ENCODE measurements at places on chromosomes 16 and 17.

DNA sequence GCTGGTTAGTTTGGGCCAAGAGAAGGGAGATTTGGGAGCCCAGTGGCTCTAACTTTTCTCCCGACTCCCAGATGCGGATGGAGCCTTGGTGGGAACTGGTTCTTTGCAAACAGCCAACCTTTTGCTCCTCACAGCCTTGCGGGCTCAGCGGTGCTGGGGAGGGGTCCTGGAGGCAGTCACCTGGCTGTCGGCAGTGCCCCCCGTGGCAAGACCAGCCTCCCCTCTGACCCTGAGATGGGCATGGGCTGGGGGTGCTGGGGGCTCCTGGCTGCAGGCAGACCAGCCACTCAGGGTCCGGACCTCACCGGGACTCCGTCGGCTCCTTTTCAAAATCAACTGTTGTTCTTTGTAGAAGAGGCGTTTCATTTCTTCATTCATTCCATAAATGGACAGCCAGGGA is 21.7 kb upstream of the GSE1 start:
- DNase-seq, result no peak

- no peak for DNase-seq
Measured at GRCh38 chr17:27390540-27390939, 65.7 kb upstream of the KSR1 start.

- no peak for DNase-seq
Measured at GRCh38 chr16:11614587-11615175, 28.0 kb upstream of the LITAF start.

- DNase-seq, result no peak
Measured at GRCh38 chr17:81198826-81199481, 23.8 kb downstream of the CEP131 start.

- no peak for DNase-seq
Measured at GRCh38 chr16:57536306-57537193, at the start of gene CCDC102A. TSS of gene CCDC102A (minus strand) at chr16:57536571. CDS start at chr16:57529177, 7,394 bp downstream.

DNA sequence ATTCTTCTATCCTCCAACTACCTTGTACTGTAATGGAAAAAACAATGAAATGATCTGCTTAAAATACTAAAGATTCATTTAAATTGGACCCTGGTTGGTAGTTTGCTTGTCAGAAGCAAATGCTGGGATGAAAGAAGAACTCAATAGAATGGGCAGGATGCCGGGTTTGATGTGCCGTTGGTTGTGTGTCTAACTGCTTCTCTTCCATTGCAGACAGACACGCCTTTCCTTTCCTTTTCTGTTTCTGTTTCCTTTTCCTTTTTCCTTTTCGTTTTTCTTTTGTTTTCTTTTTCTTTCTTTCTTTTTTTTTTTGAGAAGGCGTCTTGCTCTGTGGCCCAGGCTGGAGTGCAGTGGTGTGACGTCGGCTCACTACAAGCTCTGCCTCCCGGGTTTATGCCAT is 64.6 kb downstream of the PLCG2 start:
- no peak for DNase-seq

- peak; percentile 67 for DNase-seq
Measured at GRCh38 chr17:45247429-45248131, 14.3 kb downstream of the SPATA32 start.

DNA sequence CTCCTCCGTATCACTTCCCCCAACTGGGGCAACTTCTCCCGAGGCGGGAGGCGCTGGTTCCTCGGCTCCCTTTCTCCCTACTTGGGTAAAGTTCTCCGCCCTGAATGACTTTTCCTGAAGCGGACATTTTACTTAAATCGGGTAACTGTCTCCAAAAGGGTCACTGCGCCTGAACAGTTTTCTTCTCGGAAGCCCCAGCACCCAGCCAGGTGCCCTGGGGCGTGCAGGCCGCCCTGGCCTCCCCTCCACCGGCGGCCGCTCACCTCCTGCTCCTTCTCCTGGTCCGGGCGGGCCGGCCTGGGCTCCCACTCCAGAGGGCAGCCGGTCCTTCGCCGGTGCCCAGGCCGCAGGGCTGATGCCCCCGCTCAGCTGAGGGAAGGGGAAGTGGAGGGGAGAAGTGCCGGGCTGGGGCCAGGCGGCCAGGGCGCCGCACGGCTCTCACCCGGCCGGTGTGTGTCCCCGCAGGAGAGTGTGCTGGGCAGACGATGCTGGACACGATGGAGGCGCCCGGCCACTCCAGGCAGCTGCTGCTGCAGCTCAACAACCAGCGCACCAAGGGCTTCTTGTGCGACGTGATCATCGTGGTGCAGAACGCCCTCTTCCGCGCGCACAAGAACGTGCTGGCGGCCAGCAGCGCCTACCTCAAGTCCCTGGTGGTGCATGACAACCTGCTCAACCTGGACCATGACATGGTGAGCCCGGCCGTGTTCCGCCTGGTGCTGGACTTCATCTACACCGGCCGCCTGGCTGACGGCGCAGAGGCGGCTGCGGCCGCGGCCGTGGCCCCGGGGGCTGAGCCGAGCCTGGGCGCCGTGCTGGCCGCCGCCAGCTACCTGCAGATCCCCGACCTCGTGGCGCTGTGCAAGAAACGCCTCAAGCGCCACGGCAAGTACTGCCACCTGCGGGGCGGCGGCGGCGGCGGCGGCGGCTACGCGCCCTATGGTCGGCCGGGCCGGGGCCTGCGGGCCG is 1.6 kb downstream of the HIC1 start:
- no peak for DNase-seq

- DNase-seq, result no peak
Measured at GRCh38 chr17:3974980-3975379, 10.7 kb upstream of the ATP2A3 start.

GRCh38 chr16:53069772-53070171 is 15.0 kb downstream of the CHD9 start:
- DNase-seq, result no peak

GRCh38 chr16:531494-532125 is 4.1 kb downstream of the CAPN15 start:
- no peak for DNase-seq

DNA sequence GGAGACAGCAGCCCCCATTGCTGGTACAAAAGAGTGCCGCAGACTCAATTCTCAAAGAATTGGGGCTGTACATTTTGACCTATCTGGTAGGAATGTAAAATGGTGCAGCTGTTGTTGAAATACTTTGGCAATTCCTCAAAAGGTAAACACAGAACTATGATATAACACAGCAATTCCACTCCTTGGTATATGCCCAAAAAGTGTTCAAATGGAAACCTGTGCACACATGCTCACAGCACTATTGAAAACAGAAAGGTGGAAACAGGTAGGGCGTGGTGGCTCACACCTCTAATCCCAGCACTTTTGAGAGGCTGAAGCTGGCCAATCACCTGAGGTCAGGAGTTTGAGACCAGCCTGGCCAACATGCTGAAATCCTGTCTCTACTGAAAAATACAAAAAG is 34.7 kb downstream of the ANKRD11 start:
- no peak for DNase-seq

DNA sequence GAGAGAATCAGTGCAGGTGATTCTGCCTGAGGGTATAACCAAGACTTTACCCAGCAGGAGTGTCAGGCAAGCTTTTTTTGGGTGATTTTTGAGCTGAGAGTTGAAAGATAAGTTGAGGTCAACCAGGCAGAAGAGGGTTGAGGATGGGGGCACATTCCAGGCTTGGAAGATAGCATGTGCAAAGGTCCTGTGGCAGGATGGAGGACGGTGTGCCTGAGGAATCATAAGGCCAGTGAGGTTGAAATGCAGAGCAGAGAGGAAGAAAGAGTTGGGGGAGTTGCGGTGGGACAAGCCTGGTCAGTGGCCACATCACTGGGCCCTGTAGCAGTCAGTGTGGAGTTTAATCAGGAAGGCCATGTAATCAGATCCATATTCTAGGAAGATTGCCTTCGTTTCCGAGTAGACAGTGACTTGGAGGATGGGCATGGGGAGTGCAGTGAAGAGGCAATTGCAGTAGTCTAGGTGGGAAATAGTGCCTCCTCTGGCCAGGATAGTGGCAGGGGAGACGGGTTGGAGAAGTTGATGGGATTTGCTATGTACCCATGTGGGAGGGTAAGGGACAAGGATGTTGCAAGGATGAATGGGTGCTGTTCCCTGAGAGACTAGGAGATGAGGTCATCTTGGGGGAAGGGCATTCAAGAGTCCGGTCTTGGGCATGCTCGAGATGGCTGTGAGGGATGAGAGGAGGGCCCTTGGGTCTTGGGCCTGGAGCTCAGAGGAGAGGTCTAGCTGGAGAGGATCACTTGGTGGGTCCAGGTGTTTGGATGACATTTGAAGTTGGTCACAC is 3.9 kb downstream of the PLEKHG4 start:
- DNase-seq, result no peak

GRCh38 chr16:88570691-88571092 is 489 bp downstream of the ZC3H18 start:
- no peak for DNase-seq

DNA sequence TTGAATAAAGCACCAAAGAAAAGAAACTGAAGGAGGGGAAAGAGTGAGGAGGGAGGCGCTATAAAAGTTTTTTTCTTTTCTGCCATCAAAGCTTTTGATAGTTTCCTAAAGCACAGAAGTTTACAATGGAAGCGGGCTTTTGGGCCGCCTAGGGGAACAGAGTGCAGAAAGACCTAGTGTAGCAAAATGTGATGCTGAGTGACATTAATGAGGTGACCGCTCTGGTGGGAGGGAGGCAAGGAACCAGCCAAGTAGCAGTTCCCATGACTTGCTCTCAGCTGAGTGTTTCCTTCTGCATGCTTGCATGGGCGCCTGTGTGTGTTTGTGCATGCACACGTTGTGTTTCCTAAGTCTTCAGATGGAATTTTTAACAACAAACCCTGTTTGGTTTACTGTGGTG is 15.5 kb downstream of the MSI2 start:
- no peak for DNase-seq

DNA sequence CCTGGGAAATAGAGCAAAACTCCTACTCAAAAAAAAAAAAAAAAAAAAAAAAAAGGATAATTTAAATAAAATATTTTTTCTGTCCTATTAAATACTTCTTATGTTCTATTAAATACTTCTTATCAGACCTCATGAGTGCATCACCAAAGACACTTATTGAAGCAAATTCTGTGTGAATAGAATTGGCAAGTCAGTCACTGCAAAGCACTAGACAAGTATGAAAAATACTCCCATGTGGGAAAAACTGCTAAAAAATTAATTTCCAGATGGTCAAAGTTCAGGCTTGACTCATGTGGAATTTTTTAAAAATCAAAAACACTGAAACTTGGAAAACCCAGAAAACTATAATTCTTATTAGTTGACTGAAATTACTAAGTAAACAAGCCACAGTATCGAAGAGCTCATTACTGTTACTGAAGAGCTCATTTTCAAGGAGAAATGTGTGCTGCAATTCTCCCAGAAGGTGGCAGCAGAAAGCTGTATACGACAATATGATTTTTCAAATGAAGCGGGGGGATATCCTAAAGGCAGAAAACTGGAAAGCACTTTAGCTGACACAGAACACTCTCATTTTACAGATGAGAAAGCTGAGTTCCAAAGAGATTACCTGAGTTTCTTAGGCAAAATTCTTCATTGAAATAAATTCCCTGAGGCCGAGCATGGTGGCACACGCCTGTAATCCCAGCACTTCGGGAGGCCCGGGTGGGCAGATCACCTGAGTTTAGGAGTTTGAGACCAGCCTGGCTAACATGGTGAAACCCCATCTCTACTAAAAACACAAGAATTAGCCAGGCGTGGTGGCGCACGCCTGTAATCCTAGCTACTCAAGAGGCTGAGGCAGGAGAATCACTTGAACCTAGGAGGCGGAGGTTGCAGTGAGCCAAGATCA is 15.9 kb upstream of the FBXO47 start:
- no peak for DNase-seq

DNA sequence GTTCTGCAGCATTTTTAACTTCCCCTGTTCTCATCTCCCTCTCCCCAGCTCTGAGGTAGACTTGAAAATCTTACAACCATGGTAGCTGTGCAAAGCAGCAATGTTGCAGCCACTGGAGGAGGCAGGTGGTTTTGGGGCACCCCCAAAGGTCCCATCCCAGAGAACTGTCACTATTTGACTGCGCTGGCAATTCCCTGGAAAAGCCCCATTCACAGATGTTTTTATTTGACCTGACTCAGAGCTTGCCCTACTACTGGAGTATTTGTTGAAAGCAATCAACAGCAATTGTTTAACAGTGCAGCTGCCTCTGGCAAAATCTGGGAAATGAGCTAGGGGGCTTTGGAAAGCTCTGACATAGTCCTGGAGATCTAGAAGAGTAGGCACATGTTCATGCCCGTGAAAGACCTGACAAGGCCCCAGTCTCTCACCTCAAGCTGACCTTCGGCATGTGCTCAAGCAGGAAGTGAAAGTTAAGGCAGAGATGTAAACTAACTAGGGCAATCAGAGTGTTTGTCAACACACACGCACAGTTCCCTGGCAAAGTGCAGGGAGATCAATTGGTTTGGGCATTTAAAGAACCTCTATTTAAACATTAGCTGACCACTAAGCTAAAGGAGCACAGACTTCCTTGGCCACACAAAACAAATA is 19.7 kb upstream of the PIK3R5 start:
- DNase-seq, result no peak

GRCh38 chr17:79803997-79804855 is 7.3 kb upstream of the CBX8 start:
- DNase-seq, result no peak

- DNase-seq, result no peak
Measured at GRCh38 chr16:77043076-77043475, 147.9 kb upstream of the MON1B start.

DNA sequence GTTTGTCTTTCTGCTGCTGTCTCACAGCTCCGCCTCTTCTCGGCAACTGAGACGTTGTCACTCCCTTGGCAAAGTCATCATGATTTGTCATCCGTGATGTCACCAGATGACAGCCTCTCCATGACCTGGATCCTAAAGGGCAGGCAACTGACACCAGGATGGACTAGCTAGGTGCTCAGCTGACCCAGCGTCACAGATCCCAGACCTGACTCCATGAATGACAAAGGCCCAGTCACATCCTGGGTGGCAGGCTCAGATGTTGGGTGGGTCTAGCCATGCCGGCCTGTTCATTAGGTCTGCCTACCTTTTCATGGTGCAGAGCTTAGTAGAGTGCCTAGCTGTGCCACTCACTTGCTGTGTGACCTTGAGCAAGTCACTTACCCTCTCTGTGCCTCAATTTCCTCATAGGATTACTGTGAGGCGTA is 3.8 kb upstream of the TMEM238L start:
- DNase-seq, result no peak

- DNase-seq, result no peak
Measured at GRCh38 chr16:9763505-9763904, 418.7 kb downstream of the GRIN2A start.

- no peak for DNase-seq
Measured at GRCh38 chr17:11554042-11554441, 44.2 kb upstream of the DNAH9 start.

DNA sequence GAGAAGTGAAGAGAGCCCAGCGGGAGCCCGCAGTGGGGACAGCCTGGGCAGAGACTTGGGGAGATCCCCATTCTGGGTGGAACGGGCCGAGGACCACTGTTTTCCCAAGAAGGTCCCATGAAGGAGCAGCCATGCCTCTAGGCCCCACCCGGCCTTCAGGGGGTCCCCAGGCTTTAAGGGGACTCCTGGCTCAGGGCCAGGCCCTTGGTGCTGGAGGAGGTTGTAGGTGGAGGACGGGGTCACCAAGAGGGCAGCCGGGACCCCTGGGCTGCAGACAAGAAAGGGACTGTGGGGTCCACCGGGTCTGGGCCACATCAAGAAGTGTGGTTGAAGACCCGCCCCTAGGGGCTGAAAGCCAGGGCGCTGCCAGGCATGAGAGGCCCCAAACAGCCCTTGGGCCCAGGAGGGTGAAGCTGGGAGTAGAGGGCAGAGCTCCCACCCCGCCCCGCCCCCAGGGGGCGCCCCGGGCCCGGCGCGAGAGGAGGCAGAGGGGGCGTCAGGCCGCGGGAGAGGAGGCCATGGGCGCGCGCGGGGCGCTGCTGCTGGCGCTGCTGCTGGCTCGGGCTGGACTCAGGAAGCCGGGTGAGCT is at the start of gene PRSS21:
Gene PRSS21 (plus strand): TSS at position 487 of the 589 bp plus-strand sequence. CDS start 32 bp downstream, at position 519.
- no peak for DNase-seq

GRCh38 chr17:7855660-7856010 is 769 bp downstream of the TMEM88 start:
- no peak for DNase-seq

- DNase-seq, result no peak
Measured at GRCh38 chr17:67279115-67279514, 34.1 kb upstream of the HELZ start.

All from esophagus squamous epithelium (tissue), 5 donors.